ENCODE measurements at places on chromosomes 12 and 14.

- DNase-seq = no peak
Observed at GRCh38 chr12:100404769-100405407, 48.0 kb downstream of the SLC17A8 start.

DNA sequence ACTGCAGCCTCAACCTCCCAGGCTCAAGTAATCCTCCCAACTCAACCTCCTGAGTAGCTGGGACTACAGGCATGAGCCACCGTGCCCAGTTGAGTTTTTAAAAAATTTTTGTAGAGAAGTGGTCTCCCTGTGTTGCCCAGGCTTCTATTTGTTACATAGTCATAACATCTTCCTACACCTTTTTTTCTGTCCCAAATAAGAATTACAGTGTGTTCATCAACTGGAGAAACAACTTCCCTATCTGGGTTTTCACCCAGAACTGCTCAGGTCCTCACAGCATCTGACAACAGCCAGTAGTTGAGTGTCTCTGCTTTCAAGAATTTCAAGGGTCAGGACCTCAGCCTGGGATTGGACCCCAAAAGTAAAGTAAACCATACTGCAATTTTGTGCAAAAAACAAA, 235.2 kb upstream of the AMIGO2 start:
- DNase-seq = no peak

GRCh38 chr14:77369285-77369684, 7.6 kb downstream of the TMED8 start:
- DNase-seq = no peak

GRCh38 chr12:42485823-42486222, 103.7 kb downstream of the PRICKLE1 start:
- DNase-seq = no peak

GRCh38 chr12:53768976-53769375, 17.2 kb upstream of the CISTR start:
- no peak for DNase-seq

GRCh38 chr12:133130808-133131128, 341 bp downstream of the ZNF10 start:
- no peak for DNase-seq

- DNase-seq = no peak
Observed at GRCh38 chr12:75097003-75097402, 112.6 kb downstream of the KCNC2 start.

DNA sequence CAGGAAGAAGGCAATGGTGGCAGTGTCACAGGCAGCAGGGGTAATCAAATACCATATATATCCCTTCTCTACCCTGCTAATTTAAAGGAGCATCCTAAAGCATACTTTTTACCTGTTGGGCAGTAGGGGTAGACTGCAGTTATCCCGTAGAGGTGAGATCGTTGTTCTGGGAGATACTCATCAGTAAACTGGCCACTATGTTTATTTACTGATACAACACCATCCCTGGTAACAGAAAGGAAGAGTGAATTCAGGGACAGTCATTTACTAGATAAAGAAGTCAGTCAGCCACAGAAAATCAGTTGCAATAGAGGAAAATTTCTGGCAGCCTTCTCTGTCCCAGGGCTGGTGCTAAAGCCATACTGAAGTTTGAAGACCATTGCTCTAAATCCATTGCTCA, 16.3 kb downstream of the RTRAF start:
- no peak for DNase-seq

- no peak for DNase-seq
Observed at GRCh38 chr14:63632932-63633514, 8.6 kb downstream of the WDR89 start.

- DNase-seq = no peak
Observed at GRCh38 chr14:103393676-103394626, 8.7 kb downstream of the MARK3 start.

DNA sequence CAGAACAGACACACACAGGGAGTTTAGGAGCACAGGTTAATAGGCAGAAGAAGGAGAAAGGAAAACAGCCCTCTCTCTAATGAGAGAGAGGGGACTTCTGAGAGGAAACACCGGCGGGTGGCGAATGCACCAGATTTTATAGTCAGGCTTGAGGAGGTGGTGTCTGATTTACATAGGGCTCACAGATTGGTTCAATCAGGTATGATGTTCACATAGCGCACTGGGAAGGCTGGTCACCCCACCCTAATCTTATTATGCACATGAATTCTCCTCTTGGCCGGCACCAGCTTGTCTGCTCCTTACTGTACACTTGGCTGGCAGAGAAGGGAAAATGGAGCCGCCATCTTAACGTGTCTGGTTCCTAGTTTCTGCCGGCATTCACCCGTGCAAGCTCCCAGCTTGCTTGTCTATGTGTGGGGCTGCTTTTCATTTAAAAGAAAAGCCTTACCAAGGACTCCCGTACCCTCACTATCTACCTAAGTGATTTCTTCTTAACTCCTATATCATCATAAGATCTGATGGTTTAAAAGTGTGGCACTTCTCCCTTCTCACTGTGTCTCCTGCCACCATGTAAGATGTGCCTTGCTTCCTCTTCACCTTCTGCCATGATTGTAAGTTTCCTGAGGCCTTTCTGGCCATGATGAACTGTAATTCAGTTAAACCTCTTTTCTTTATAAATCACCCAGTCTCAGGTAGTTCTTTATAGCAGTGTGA, 15.1 kb downstream of the BCAT1 start:
- DNase-seq = no peak

- no peak for DNase-seq
Observed at GRCh38 chr12:57637364-57637763, 4.4 kb upstream of the B4GALNT1 start.

- DNase-seq = no peak
Observed at GRCh38 chr12:4881266-4882064, 28.2 kb upstream of the KCNA1 start.

DNA sequence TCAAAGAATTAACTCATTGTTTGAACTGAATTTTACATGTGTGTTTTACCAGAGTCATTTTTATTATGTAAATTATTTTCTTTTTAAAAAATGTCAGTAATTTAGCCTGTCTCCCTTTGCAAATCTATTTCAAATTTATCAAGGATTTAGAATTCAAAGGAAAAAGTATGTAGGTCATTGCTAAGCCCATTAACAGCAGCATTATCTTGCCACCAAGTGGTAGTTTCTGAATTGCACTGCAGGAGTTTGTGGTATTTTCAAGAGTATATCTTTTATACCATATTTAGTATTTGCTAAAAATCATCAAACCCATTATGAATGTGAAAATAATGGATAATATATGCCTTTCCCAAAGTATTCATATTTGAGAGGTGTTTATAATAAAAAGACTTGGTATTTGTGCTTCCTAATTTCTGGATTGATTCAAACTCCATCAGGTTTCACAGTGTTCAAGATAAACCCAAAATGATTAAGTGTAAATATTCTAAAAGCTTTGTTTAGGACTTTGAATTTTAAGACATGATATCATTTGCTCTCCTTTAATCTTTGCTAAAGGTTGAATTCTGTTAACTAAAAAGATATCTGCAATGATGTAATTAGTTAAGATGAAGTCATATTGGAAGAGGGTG, 711.4 kb downstream of the FSCB start:
- DNase-seq = no peak

DNA sequence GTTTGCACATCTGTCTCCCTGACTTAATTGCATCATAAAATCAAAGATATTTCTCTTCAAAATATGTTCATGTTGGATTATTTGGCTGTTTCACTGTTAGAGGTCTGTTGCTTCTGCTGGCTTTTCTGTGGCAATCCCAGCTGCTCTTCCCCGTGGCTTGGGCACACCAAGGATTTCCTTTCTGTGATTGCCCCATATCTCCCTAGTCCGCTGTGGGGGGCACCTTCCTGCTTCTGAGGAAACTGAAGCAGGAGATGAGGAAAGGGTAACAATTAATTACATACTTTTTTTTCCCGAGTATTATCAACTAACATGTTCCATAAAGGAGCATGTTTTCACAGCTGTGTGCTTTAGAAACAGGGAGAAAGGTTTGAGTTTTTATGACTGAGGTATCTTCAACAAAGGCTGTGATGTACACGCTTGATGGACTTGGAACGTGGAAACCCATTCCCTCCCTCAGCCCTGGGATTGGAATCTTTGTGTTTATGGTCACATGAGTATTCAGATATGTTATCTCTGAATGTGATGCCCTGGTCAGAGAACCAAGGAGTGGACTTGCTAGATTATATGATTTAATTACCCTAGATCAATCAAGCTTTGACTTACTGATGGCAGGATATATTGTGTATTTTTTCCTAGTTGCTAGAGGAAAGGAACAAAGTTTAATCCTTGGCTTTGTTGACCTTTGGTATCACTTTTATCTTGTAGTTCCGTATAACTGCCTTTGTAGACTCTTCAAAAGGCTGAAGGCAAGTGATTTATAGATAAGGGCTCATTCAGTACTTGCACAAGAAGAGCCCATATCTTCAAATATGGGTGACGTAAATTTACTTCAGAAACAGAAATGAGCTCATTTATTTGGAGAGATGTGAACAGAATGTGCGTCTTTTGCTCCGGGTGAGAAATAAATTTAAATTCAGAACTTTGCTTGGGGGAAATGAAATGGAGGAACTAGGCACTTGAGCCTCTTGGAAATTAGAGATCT, 46.7 kb downstream of the BORCS5 start:
- no peak for DNase-seq

- DNase-seq = no peak
Observed at GRCh38 chr12:9756170-9756569, 4.5 kb downstream of the CD69 start.

- no peak for DNase-seq
Observed at GRCh38 chr14:35949920-35950513, 123.9 kb downstream of the BRMS1L start.

- no peak for DNase-seq
Observed at GRCh38 chr12:97681612-97682504, 219.3 kb downstream of the RMST start.

All from NCI-H2171 (cell line).